ENCODE measurements at places on chromosomes 13 and 19.

- DNase-seq: no peak
Observed at GRCh38 chr13:113044391-113045114, 61.0 kb upstream of the F7 start.

DNA sequence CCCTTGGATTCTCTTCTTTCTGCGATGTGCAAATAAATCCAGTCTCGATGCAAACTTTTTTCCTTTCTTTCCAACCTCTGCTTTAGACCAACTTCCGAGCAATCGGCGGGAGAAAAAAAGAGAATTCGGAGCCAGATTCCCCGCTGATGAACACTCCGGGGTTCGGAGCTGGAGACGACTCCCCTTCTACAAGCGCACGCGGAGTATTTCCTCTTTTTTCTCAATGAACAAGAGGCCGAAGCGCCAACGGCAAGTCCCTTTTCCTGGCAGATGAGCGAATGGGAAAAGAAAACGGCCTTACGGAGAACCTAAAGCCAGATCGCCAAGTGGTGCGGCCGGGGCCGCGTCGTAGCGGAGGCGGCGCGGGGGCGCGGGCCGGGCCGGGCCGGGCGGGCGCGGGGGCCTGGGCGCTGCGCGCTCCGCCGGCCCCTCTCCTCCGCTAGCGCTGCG lies 250 bp downstream of the SPRY2 start:
- DNase-seq: no peak

GRCh38 chr19:17539238-17540117 lies 16.0 kb upstream of the COLGALT1 start:
- peak; percentile 98 for DNase-seq

- peak; percentile 44 for DNase-seq
Observed at GRCh38 chr19:56350416-56351045, 35.9 kb upstream of the ZSCAN5A start.

DNA sequence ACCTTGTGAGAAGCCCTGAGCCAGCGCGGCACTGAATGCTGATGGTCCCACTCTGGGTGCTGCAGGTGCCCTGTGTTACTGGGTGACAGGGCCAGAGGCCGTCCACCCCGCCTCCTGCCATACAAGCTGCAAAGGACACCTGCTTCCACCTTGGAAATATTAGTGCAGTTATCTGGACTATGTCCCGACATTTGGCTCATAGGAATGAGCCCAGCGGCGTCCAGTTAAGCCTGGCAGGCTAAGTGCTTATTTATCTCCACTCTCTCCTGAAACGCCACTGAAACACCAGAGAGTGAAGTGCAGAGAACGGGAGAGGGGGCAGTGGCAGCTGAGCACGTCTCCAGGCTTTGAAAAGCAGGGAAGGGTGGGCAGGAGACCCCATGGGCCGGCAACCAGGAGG lies 145.8 kb downstream of the KDM4B start:
- DNase-seq: no peak

- no peak for DNase-seq
Observed at GRCh38 chr19:38265921-38266429, 1.6 kb downstream of the SPINT2 start.

- DNase-seq: no peak
Observed at GRCh38 chr19:7918615-7919421, 1.3 kb upstream of the SNAPC2 start.

DNA sequence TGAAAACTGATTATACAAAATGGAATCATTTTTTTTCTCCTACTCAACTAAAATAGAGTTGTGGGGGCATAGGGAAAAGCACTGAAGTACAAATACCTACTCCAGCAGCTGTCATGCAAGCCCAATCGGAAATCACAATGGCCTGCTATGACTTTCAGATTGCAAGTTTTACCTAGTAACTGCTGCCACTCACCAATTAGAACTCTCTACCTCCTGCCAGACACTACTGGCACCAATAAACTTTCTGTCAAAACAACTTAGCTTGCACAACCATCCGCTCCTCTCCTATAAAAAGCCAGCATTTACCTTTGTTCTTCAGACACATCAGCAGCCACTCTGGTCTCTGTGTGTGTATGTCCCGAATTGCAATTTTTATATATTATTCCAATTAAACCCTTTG lies 9.3 kb upstream of the TRPC4 start:
- DNase-seq: no peak

Measured in CD4-positive, alpha-beta T cell treated with Interleukin-4 for 1 hour (primary cell).